ENCODE measurements at places on chromosomes 3 and 15.

- no peak for DNase-seq
These were observed 146.2 kb upstream of the PTPRG start for GRCh38 chr3:61415201-61415600.

- no peak for DNase-seq
These were observed 263.5 kb upstream of the CFAP20DC start for GRCh38 chr3:59313365-59313764.

GRCh38 chr3:71210257-71211007, 373.1 kb downstream of the FOXP1 start:
- DNase-seq, result no peak

DNA sequence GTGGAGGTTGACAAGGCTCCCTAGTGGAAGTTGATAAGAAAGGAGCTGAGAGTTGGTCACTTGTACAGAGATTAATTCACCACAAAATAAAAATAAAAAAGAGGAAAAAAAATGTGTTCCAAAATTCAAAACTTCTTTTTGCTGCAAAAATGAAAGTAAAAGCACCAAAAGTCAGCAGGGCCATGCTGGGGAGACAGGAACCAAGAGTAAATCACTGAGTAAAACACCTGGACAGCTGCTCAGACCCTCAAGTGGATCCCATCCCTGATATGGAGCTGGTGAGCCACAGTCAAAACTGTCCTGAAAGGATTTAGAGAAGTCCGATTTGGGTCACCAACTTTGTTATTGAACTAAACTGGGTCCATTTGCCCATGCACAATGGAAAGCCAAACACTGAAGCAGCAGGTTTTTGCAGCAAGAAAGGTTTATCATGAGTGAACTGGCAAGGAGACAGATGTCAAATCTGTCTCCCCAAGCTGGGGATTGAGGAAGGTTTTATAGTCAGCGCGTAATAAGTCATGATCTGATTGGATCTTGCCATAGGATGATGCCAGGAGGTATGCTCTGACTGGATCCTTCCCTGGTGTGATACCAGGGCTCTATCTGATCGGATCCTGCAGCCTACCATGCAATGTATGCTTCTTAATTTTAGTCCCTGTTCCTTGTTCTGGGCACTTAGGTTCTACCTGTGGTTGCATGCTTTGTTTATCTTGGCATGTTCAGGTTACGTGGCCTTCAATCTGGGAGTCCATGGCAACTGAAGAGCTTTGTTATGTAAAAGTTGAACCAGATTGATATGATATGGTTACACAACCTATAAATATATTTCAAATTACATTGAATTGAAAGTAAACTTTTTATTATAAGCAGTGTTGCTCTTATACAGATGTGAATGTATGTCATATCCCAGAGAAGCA, 313.2 kb downstream of the POLQ start:
- DNase-seq, result no peak

- no peak for DNase-seq
These were observed 23.9 kb downstream of the IL5RA start for GRCh38 chr3:3086239-3086638.

Measured in stimulated activated CD8-positive, alpha-beta memory T cell treated with anti-CD3 and anti-CD28 coated beads, Interleukin-7, amount 100 ng/mL, for 1 hour (primary cell).